Fibroblast of pulmonary artery (primary cell): ENCODE measurements at places on chromosomes 4 and X.

DNA sequence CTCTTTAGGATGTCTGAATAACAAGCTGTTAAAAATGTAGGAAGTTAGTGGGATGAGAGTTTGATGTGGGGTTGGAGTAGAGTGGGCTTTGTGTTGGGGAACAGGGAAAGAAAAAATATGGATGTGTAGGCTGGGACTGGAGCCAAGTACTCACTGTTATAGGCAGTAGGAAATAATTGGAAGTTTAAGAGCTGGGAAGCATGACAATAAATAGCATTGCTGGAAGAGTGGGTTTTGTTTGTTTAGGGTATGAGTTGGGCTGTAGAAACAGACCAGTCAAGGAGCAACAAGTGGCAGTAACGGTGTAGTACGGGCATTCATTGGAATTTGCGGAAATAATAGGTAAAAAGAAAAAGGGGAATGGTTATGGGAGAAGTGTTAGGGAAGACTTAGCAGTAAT lies 81.6 kb downstream of the KDM6A start:
- no peak for DNase-seq

GRCh38 chr4:113222471-113222870 lies 173.0 kb downstream of the ANK2 start:
- peak; percentile 3 for DNase-seq

- no peak for DNase-seq
These were observed 360.6 kb downstream of the INPP4B start for GRCh38 chr4:142485452-142485851.

DNA sequence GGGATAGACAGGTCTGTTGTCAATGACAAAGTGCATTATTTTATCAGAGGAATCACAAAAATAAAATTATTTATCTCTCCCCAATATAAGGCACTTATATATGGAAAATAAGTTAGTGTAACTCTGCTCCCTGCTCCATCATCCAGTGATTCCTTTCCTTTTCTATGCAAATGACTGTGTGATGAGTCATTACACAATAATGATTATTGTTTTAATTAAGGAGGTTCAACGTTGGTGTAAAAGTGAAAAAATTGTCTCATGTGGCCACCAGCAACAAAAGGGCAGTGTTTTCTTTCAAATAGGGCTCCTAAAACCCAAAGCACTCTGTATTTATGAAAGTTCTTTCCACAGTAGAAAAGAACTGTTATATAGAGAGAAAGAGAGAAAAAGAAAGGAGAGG lies 16.7 kb downstream of the SLC7A11 start:
- no peak for DNase-seq

DNA sequence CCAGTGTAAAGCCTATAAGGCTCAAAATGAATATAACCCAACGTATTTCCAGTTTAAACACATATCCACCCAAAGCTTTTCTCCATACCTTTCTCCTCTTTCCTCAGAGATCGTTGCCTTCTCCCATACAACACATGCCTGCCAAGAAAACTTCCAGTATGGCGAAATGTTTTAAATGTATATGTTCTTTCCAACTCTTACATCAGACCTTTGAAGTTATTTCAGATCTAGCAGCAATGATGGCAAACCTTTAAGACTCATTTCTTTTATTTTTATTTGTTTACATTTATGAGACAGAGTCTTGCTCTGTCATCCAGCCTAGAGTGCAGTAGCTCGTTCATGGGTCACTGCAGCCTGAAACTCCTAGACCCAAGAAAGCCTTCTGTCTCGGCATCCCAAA lies 265.4 kb downstream of the BMPR1B start:
- DNase-seq, result no peak

GRCh38 chrX:40877887-40878286 lies 142.5 kb upstream of the MED14 start:
- DNase-seq, result peak; percentile 42

- no peak for DNase-seq
These were observed 65.5 kb upstream of the GNPDA2 start for GRCh38 chr4:44791831-44792230.

DNA sequence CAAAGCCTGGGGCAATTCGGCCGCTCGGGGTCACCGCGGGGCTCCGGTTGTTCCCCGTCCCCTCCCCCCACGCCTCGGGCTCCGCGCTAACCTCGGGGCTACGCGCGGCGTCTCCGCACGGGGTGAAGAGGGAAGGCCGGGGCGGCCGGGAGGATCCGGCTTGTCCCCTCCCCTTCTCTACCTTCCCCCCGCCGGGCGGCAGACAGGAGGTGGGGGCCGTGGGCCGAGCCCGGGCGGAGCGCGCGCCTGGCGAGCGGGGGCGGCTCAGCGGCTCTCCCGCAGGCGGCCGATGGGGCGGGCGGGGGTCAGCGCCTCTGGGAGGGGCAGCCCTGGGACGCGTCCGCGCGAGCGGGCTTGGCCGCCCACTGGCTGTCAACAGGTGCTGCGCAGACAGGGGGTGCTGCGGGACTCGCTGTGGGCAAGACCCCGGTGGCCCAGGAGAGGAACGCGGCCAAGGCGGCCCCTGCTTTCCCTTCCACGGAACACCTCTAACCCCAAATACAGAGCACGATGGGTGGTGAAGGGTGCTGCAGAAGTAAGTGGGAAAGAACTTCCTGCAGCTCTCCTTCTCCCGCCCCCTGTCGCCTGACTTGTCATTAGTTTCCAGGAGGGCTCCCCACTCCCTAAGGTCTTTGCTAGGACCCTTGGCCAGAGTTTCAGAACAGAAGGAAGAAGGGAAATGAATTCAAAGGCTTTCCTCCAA lies at the start of gene PDGFC:
TSS of gene PDGFC (minus strand) at position 124 of the 703 bp plus-strand sequence. CDS start 896 bp downstream, outside the sequence.
- peak; percentile 66 for DNase-seq

- DNase-seq, result no peak
These were observed 18.1 kb downstream of the CCSER1 start for GRCh38 chr4:90145319-90145718.

- peak; percentile 54 for DNase-seq
These were observed 14.0 kb upstream of the TMEM156 start for GRCh38 chr4:39046249-39046648.

- no peak for DNase-seq
These were observed 432.8 kb downstream of the ANKRD50 start for GRCh38 chr4:124279741-124280140.

- no peak for DNase-seq
These were observed 53.7 kb downstream of the RASL11B start for GRCh38 chr4:52915730-52916300.

GRCh38 chrX:102860235-102860634 lies 76.8 kb upstream of the RAB40AL start:
- no peak for DNase-seq

- DNase-seq, result peak; percentile 63
These were observed 117.4 kb downstream of the ATRX start for GRCh38 chrX:77668391-77669237.

DNA sequence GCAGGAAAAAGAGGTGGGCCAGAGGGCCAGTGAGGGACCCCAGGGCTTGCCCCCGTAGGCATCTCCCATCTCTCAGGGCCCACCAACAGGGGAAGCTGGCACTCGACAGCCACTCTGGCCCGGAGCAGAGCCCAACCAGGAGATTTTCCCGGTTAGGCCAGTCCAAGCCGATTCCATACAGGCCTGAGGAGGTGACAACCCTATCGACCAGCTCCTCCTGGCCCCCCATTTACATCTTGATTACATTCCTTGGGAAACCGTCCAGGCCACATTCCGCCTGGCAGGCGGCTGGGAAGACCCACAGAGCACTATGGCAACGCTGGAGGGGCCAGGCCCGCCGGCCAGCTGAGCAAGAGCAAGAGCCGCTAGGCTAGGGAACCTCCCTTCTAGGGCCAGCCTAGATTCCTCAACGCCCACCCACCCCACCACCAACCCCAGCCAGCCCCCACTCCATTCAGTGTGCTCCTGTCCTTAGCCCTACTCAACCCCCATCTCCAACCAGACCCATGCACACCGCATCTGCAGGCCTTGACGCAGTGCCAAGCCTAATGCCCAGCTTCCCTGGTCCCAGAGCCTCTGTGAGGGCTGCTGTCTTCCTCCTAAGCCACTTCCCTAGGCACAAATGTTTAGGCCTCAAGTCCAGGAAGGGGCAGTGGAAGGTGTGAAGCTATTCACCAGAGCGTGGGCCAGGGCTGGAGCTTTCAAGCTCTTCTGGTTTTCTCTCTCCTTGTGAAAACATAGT lies 161.2 kb downstream of the EFNB1 start:
- DNase-seq, result peak; percentile 84

DNA sequence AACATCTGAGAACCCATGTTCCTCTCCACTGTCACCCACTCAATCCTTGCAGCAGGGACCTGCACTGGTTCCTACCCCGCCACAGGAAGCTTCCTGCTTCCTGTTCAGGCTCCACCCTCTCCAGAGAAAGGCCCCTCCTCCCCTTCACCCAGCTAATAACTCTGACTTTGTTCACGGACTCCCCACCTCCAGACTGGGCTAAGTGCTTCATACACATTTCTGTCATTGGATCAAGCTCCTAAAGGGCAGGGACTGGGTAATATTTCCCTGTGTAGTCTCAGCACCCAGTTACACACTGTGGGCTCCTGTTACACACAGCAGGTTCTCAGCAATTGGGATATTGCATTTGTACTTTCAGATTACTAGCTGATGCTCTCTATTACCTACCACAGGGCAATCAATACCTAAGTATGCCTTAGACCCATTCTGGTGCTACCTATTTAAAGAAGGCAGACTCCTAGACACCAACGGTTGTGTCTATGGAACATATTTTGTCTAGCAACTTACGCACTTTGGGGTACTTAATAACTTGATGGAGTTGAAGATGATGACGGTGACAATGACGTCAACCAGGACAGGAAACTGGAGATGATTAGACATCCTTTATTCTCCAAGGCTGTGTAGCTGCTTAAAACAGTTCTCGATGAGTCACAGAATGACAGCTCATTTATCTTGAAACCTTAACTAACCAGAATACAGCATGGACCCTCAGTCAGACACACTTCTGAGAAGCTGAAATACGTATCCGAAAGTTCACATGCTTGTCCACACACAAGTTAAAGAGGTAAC lies 58.1 kb downstream of the MAML3 start:
- DNase-seq, result peak; percentile 99

DNA sequence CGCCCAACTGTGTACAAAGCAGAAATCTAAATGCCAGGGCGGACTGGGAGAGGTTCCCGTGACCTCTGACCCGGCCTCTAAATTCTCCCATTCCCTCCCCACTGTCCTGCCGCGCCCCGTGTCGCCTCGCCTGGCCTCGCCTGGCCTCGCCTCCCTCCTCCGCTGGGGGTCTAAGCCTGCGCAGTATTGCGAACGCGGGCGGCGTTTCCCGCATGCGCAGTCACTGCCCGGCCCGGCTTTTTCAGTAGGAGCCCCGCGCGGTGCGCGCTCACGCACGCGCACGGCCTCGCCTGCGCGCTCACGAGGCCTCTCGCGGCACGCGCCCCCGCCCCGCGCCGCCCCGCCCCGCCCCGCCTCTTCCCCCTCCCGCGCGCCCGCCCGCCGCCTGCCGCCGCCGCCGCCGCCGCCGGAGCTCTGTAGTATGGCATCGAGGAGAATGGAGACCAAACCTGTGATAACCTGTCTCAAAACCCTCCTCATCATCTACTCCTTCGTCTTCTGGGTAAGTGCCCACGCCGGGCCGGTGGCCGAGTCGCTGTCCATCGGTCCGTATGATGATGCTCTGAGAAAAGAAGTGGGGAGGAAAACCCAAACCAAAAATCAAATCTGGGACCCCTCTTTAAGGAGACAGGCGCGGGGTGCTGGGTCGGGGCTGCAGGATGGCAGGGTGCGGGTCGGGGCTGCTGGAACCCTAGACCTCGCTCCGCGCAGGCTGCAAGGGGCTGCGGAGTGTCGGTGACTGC lies at the start of gene TSPAN7:
TSS of gene TSPAN7 (plus strand) at position 417 of the 743 bp plus-strand sequence. CDS start at position 422, 5 bp downstream.
- DNase-seq, result peak; percentile 63

GRCh38 chr4:37245391-37245954 lies 930 bp downstream of the NWD2 start:
- no peak for DNase-seq
